ENCODE measurements at places on chromosomes 6 and 20.

GRCh38 chr6:68634726-68635411, at the start of gene ADGRB3:
TSS of gene ADGRB3 (plus strand) at chr6:68635282. CDS start at chr6:68638676, 3,394 bp downstream.
- DNase-seq: no peak

GRCh38 chr6:115668211-115668610, 392.5 kb downstream of the FRK start:
- no peak for DNase-seq

DNA sequence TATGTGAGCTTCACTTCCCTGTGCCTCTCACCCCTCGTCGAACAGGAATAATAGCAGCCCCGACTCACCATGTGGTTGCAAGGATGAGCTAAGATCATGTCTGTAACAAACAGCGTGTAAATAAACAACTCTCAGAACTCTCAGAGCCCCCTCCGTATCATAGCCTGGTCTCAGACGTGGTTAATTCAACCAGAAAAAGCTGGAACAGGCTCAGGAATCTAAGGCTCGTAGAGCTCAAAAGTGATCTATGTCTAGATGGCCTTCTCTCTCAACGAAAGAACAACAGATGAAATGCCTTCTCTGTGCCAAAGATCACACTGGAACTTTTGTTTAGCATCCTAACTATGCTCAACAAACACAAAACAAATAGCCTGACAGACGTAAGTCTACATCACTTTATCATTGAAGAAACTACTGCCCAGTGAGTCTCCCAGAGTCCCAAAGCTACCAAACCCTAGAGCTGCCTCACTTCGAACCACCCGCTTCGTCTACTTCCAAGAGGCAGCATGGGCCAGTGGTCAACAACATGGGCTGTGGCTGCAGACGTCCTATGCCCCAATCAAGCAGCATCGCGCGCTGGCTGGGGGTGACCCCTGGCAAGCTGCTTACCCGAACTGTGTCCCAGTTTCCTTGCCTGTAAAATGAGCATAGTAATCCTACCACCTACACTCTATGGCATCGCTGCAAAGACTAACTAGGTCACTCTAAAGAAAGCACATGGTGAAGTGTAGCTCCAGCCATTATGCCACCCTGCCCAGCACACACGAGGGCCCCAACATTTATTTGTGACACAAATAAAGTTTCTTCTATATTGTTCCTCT, 35.1 kb downstream of the NFATC2 start:
- no peak for DNase-seq

- no peak for DNase-seq
Observed at GRCh38 chr6:139520321-139520768, 145.9 kb upstream of the CITED2 start.

Measured in activated naive CD4-positive, alpha-beta T cell (primary cell).